ENCODE measurements at places on chromosomes 3 and 15. TPM values are rescaled to one million over a fixed set of nuclear protein-coding genes. Genes with fewer than 3 reads are reported as not detected.

Gene CCNB2
- total RNA-seq = 127 TPM

Gene GOLGA8T
- not detected for total RNA-seq

Gene PCCB
- total RNA-seq = 39.2 TPM

Gene ASTE1
- 4.9 TPM for total RNA-seq

Gene C3orf38
- 19.0 TPM for total RNA-seq

Gene CCDC33
- not detected for total RNA-seq

Gene SLC51B
- not detected for total RNA-seq

Gene RAD51
- 32.3 TPM for total RNA-seq

Gene ST8SIA2
- total RNA-seq = 3.9 TPM

Gene AGBL1
- not detected for total RNA-seq

Gene STXBP5L
- total RNA-seq = 0.03 TPM

Gene EPB42
- total RNA-seq = not detected

Gene AMIGO3
- 4.0 TPM for total RNA-seq

Gene FBXL22
- 2.1 TPM for total RNA-seq

DNA sequence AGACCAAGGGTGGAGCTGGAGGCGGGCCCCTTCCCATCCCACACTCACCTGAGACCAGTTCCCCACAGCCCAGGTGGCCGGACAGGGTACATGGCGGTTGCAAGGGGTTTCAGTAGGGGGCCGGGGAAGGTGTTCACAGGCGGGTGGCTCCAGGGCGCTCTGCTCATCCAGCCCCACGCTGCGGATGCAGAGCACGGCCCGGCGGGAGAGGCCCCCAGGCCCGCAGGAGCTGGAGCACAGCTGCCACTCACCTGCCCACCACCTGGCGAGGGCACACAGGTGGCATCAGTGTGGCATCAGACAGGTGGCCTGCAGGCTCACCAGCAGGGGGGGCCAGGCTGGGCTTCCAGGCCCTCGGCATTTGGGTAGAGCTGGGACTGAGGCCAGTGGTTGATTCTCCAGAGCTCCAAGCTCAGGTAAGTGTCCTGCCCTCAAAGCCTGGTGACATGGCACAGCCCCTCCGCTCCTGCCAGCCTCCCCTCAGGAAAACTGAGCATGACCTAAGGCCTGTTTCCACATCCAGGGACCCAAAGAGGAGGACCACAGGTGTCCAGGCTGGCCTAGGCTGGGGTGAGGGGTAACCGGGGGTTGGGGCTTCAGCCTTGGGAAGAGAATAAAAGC, 43.8 kb downstream of the ADAMTS7 start:
- no peak for DNase-seq

DNA sequence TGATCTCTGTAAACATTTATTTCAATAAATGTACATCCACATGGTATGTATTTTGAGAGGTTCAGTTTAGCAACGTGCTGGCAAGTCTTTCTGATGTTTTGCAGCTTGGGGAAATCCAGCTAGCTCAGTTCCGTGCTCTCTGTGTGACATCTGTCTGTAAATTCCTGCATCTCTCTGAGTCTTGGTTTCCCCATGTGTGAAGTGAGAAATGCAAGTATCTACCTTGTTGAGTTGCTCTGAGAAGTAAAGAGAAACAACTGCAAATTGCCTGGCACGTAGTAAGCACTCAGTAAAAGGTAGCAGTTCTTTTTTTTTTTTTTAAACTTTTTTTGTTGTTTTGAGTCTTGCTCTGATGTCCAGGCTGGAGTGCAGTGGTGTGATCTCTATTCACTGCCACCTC, 30.2 kb upstream of the MORF4L1 start:
- no peak for DNase-seq

DNA sequence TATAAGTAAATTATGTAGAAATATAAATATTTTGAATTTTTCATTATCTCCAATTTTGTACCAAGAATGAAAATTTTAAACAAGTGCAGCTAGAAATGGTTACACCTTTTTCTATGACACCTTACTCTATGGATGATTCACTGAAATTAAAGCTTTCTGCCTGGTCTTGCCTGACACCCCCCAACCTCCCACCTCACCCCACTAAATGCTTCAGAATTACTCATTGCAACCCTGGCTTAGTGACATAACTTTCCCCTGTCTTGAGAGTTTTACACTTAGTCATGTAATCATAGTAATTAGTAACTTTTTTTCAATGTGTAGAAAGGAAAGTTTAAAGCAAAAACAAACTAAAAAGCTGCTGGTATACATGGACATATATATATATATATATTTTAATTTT, 42.0 kb upstream of the MEIS2 start:
- no peak for DNase-seq

DNA sequence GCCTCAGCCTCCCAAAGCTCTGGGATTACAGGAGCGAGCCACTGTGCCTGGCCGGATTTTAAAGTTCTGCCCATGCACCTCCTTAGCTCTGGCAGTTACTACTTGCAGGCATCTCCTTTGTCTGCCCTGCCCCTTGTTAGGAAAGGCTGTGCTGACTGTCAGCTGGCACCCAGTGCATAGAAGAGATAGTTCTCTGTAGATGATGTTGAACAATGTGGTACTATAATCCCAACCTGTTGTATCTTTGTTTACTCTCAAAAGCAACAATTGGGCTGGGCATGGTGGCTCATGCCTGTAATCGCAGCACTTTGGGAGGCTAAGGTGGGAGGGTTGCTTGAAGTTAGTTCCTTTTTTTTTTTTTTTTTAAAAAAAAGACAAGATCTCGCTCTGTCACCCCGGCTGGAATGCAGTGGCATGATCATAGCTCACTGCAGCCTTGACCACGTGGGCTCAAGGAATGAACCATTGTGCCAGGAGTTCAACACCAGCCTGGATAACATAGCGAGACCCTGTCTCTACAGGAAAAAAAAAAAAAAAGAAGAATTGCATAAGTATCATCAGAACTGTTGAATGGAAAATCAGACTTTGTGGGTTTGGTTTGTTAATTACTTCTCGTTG, 30.6 kb downstream of the FLNB start:
- DNase-seq = peak; percentile 44

DNA sequence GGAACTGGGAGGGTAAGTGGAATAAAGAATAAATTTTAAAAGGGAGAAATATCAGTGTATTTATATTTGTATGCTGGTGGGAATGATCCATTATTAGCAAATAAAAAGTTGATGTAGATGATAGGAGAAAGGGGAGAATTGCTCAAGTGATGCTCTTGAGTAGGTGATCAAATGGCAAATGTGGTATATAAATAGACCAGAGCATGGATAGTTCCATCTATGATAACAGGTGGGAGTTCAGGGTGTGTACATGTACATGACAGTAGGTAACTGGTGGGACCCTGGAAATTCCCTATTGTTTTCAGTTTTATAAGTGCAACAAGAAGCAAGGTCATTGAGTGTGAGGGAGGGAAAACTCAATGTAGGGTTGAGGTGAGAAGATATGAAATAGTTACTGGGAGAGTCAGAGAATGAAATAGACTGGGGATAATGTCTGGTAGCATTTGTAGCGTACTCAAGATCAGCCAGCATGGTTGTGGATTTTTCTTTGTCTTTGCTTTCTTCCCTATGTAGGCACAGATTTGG, 31.3 kb upstream of the EBLN2 start:
- no peak for DNase-seq

- DNase-seq = peak; percentile 79
Measured at GRCh38 chr3:134374791-134375581, 739 bp upstream of the AMOTL2 start.

- no peak for DNase-seq
Measured at GRCh38 chr3:45166321-45166879, 20.2 kb upstream of the CDCP1 start.

GRCh38 chr3:4721511-4721911, 228.4 kb downstream of the ITPR1 start:
- peak; percentile 69 for DNase-seq

DNA sequence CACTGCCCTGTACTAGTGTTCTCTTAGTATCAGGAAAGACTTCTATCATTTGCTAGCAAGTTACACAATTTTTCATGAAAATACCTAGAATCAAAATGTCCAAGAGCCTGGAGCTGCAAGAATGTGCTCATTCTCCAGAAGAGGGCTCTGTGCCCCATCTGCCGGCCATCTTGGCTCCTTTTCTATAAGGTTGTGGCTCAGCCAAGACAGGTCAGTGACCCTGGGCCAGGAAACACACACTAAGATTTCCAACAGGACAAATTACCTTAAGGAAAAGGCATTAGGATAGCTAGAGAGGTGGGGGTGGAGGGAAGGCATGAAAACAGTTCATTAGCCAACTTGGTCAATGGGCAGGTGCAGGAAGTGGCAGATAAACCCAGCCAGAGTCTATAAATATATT, 20.7 kb downstream of the TIMP4 start:
- no peak for DNase-seq

DNA sequence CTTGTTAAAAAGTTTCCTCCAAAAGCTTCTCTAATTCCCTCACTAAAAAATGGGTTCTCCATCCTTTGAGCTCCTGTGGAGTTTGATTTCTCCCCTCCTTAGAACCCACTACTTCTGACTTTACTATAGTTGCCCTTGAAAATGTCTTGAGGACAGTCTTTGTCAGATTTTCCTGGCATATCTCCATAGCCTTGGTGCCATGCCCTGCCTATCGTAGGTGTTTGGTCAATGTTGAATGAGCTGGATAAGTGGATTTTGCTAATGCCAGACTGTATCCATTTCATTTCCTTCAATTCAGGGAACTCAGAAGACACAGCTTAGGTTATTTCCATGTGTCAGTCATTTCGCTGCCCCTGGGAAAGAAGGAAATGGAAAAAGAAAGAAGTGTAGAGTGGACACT, 40.6 kb downstream of the TMEM266 start:
- no peak for DNase-seq

DNA sequence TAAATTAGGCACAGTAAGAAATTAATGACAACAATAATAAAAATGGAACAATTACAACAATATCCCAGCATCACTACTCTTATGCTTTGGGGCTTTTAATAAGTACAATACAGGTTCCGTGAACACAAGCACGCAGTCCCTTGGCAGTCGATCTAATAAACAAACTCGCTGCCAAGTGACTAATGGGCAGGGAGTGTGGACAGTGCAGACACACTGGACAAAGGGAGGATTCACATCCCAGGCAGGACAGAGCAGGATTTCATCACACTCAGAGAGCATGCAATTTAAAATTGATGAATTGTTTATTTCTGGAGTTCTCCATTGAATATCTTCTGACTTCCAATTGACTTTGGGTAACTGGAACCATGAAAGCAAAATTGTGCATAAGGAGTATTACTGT, 524.1 kb upstream of the CFAP20DC start:
- peak; percentile 58 for DNase-seq

DNA sequence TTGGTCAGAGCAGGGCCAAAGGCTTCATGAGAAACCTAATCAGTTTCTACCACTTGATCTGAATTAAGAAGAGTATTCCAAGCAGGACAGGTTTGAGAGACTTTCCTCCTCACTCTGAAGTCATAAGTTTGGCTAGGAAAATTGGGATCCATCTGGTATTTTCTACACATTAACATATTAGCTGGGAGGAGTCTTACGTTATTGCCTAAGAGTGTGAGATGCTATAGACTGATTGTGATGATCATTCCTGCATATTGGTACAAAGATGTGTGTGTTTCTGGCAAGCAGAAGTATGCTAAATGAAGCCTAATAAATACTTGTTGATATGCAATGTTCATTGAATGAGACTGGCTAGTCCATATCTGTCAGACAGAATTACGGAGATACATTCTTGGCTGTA, 73.5 kb upstream of the RASGRP1 start:
- DNase-seq = no peak

DNA sequence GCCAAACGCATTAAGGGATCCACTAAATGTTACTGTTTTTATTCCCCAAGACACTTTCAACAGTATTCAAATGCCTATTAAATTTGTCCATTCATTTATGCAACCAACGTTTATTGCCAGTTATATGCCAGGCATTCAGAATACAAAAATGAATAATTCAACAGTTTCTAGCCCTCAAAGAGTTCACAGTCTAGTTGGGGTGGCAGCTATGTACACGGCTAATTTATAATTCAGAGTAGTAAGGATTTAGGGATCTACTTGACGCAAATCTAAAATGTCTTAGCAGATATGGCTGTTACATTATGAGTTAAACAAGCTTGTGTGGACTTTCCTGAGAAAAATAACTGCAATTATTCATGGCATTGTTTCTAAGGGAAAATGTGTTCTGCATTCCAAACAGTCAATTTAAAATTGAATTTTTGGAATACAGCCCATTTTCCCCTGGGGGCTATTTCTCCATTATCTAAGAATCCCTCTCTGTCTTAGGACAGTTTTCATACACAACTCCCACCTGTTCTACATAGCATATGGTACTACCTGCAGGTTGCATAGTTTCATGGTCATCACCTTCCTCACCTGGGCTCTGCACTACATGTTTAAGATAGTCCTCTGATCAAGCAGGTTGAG, 11.5 kb upstream of the MSL2 start:
- DNase-seq = no peak

DNA sequence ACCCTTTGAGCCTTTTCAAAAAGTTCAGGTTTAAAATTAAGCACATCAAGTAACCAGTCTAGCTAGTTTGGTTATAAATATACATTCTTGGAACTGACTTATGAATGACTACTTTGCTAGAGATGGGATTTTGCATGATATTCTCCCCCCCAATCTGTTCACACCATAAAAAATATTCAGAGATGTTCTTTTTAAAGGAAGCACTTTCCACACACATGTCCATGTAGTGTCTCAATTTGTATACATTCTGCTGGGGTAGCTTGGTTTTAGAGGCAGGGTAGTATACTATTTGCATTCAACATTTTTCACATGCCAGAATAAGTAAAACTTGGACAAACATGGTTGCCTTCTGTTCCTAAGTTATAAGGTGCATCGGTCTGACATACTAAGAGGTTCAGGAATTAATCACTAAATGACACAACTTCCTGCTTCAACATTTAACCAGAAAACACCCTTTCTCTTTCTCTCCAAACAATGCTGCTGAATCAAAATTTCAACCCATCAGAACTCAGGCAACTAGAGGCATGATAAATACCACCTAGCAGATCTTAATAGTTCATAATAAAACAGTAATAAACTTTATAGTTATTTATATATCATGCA, 57.0 kb downstream of the SUMF1 start:
- no peak for DNase-seq

- DNase-seq = no peak
Measured at GRCh38 chr3:94099311-94099710, 36.5 kb downstream of the NSUN3 start.

DNA sequence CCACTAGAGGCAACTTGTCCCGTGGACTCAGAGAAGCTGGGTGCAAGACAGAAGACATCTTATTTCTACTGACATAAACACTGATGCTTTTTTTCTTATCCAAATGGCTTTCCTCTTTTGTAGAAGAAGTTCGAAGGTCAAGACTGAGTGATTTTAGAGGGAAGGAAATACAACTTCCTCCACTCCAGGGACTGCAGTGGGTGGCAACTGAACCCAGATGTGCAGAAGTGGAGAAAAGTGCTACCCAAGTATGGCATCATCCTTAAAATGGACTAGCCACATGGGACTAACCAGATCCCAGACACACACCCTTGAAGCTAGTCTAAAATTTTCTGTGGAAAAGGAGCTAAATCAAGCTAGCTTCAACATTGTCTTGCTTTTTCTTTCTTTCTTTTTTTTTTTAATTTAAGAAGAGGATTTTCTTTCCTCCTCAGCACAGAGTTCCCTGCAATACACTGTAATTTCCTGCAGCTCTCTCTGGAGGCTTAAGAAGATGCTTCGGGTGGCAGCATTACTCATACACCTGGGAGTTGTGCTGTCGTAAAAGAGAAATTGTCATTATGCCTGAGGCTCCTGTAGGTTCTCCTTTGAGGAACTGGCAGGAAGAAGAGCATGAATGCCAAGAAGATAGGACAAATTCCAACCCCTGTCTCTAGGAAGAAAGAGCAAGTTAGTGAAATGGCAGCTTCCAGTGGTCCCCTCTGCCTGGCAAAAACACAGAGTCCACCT, 3.8 kb upstream of the FRMD4B start:
- DNase-seq = no peak

- no peak for DNase-seq
Measured at GRCh38 chr3:18258492-18258891, 166.6 kb downstream of the SATB1 start.

GRCh38 chr15:85558848-85559247, 178.4 kb downstream of the AKAP13 start:
- DNase-seq = no peak

All from SJSA1 (cell line).